Mammary epithelial cell (primary cell): ENCODE measurements at places on chromosomes 6 and 20. TPM values are rescaled to one million over a fixed set of nuclear protein-coding genes. Genes with fewer than 3 reads are reported as not detected.

- DNase-seq, result no peak
Measured at GRCh38 chr6:127869772-127870404, 31.0 kb downstream of the THEMIS start.

DNA sequence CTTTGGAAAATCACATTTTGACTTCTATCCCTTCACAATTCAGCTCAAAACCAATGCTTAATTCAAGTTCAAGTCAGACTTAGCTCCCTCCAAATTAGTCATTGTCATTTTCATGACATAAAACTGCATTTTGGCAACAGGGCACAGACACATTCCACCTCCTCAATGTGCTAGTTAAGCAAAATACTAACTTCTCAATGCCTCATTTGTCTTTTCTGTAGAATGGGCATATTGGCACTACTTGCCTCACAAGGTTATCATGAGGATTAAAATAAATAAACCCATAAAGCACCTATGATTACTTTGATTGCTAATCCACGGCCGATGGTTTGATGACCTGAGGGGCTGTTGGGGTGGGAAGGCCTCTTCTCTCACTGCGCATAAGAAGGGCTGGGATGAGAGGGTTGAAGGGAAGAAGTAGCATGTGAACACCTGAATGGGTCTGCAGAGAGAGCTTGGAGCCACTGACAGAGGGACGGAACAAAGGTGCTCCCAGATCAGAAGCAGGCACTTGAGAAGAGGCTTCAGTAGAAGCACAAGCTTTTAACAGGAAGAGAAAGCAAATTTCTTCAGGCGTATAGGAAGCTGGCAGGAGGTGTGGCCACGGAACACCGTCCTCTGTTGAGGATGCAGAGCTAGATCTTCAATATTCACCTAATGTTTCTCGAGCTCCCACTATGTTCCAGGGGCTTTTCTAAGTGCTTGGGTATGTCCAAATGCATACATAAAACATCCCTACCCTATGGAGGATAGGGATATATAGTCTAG lies 11.7 kb upstream of the TBC1D7 start:
- no peak for DNase-seq

DNA sequence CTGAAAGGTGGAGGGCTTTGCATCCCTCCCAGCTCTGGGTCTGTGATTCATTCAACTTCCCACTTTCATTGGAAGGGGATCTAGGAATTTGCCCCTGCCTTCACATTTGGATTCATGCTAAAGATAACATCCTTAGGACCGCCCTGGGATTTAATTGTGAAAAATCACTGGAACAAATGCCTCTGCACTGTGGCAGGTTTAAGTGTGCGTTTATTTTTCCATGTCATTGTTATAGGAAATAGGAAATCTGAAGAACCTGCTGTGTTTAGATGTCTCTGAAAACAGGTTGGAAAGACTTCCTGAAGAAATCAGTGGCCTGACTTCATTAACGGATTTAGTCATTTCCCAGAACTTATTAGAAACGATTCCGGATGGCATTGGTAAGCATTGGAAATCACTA lies 104.7 kb downstream of the LRRC1 start:
- DNase-seq, result no peak

- peak; percentile 58 for DNase-seq
Measured at GRCh38 chr6:8382434-8382833, 52.9 kb downstream of the SLC35B3 start.

- DNase-seq, result no peak
Measured at GRCh38 chr6:38213251-38213658, 393.7 kb downstream of the ZFAND3 start.

- no peak for DNase-seq
Measured at GRCh38 chr20:39745380-39745779, 783.2 kb downstream of the DHX35 start.

GRCh38 chr6:163964789-163965188 lies 550.3 kb downstream of the QKI start:
- DNase-seq, result no peak

GRCh38 chr6:132669690-132670291 lies 10.8 kb upstream of the TAAR1 start:
- DNase-seq, result peak; percentile 21

- DNase-seq, result no peak
Measured at GRCh38 chr6:6651335-6651734, 62.8 kb downstream of the LY86 start.

DNA sequence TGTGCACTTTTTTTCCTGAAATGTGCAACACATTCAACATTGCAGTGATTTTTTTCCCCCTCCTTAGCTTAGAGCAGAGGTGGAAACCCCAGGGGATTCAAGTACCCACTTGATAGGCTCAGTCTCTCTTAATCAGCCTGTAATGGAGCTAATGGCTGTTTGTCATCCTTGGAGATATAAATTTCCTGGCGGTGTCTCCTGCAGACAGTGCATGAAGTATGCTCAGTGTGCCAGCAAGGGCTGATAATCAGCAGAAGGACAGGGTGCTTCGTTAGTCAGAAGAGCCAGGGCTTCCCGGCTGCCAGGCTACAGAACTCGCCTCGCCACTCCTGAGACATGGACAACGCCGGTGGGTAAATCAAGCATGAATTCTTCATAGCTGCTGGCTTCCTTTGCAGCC lies 69.8 kb upstream of the PHACTR2 start:
- DNase-seq, result no peak

GRCh38 chr20:38084425-38084951 lies 50.9 kb downstream of the RPRD1B start:
- DNase-seq, result no peak

GRCh38 chr20:59788196-59788735 lies 145.2 kb downstream of the SYCP2 start:
- DNase-seq, result no peak

- no peak for DNase-seq
Measured at GRCh38 chr6:107079429-107079828, 35.9 kb downstream of the BEND3 start.

- DNase-seq, result peak; percentile 34
Measured at GRCh38 chr6:15511248-15512125, 151.3 kb downstream of the DTNBP1 start.

- no peak for DNase-seq
Measured at GRCh38 chr6:4280031-4280430, 144.7 kb upstream of the ECI2 start.

DNA sequence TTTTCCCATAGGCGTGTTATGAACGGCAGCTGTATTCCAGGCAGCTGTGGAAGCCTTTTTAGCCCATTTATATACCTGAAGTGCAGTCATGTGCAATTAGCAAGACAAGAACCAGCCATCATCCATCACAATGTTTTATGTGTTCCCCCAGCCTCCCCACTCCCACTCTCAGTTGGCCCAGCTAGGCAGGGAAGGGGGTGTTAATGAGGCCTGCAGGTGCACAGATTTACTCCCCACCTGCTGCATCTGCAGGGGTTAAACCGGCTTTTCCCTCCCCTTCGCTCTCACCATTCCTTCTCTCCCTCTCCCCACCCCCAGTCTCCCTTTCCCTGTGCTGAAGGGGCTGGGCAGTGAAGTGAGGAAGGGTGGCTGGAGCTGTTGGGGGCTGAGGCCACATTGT lies 149.8 kb upstream of the AKAP12 start:
- no peak for DNase-seq

DNA sequence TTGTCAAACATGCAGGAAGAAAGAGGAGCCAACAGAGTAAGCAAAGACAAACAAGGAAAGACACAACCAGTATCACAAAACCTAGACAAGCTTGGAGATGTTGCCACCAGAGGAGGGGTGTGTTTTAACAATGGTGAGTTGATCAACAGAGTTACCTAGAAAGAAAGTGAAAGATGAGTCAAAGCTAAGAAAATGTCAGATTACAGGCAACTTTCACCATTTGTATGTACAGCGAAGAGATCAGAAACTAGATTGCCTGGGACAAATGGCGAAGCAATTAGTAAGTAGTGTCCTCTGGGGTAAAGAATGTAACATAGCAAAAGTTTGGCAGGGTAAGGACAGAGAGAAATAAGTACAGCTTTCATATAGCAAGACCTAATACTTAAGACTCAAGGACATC lies 51.6 kb upstream of the POU3F2 start:
- DNase-seq, result no peak

GRCh38 chr6:140355476-140355875 lies 981.0 kb upstream of the CITED2 start:
- DNase-seq, result no peak

DNA sequence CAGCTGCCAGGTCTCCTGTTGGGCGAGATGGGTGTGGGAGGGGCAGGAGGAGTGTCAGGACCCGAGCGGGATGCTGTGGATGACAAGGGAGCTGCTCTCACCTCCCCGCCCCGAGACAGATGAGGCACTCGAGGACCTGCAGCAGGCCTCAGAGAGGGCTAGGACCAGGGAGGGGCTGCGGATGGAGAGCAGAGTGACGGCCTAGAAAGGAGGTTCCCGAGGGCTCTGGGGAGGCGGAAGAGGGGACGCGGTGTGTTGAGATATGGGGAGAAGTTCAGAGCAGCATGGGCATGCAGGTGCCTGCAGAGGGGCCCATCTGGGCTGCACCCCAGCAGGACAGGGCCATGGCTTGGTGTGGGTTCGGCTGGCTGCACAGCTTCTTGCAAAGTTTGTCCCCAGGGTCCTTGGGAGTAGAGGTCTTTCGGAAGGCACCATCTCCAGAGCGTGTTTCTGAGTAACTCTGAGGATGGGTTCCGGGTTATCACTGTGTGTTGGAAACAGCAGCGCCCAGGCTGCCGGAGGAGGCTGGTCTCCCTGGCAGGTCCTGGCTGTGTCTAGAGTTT lies 104.6 kb downstream of the PAX1 start:
- no peak for DNase-seq

- no peak for DNase-seq
Measured at GRCh38 chr6:37877373-37878149, 58.0 kb downstream of the ZFAND3 start.

- DNase-seq, result no peak
Measured at GRCh38 chr6:125945378-125946141, 11.0 kb upstream of the HINT3 start.

DNA sequence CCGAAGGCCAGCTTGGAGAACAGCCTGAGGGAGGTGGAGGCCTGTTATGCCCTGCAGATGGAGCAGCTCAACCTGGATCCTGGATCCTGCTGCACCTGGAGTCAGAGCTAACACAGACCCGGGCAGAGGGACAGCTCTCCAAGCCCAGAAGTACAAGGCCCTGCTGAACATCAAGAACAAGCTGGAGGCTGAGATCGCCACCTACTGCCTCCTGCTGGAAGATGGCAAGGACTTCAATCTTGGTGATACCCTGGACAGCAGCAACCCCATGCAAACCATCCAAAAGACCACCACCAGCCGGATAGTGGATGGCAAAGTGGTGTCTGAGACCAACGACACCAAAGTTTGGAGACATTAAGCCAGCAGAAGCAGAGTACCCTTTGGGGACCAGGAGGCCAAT lies 223.5 kb upstream of the ID4 start:
- DNase-seq, result peak; percentile 17

DNA sequence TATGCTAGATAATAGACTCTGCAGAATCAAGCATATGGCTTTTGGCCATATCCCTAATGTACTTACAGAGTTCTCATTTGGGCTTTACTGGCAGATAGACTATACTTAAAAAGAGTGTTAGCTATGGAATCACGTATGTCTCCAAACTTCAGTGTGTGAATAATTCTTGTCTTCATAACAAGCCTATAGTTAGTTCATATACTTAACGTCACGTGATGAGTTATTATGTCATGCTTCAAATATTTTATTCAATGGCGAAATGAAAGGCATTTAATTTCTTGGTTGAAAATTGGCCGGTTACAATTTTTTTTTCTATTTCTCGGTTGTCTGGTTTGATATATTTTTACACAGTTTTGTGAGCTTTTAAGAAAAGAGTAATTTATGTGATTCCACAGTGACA lies 62.7 kb downstream of the MEI4 start:
- no peak for DNase-seq

DNA sequence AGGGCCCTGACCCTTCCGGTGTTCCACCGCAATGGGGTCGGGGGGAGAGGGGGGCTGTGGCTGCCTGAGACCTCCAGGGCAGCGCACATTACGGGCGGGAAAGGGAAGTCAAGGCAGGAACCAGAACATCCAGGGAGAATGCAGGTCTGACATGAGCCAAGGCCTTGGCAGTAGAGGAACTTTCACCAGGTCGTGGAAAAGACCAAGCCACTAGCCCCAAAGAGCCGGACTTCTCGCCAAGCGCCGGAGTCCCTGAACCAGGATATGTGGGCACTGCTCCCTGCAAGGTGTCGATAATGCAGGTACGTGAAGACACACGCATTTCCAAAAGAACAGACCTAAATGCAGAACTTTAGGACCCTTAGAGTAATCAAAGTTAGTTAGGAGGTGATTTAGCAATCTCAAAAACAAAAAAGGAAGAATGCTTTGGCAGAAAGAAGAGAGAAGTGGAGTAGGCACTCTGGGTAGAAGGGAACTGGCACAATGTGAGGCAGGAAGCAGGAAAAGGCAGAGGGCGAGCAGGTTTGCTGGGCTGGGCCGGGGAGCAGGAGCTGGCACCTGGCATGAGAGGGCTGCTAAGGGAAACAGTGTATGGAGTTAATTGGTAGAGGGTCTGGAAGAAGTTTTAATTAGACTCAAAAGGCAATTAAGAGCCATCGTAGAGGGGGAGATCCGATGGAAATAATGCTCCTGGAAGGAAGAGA lies 14.3 kb downstream of the POU3F2 start:
- no peak for DNase-seq

DNA sequence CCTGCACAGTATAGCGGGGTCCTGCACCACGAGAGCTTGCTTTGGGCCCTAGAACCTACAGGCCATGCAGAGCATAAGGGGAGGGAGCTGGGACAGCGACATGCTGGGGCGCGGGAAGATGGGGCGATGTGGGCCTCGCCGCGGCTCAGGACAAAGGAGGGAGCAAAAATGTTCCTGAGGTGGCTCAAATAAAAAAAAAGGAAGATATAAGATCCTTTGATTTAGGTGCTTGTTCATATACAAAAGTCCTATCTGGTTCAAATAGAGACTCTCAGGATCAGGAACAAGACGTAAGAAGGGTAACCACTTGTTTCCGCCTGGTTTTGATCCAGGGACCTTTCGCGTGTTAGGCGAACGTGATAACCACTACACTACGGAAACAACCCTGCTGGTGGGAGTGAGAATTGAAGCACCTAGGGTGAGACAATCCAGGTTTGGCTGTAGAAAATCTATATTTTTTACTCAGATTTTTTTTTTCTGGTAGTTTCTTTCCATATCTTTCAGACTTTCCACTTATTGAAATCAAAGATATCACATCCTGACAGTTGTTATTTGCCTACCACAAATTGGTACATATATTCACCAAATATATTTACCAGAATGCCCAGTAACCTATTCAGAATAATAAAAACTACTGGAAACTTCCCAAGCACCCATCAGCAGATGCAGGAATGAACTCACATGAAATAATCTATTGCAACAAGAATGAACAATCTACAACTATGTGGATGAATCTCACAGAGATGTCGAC lies 177.9 kb upstream of the ZNF184 start:
- peak; percentile 74 for DNase-seq

The PSORS1C2 gene
- total RNA-seq, result not detected in 2 replicates

The KIF3B gene
- total RNA-seq, result 25.5 TPM

The ZBP1 gene
- total RNA-seq, result not detected in 2 replicates

The PET117 gene
- total RNA-seq, result 13.2 TPM

The TRIM15 gene
- not detected in 2 replicates for total RNA-seq

The KIAA0408 gene
- total RNA-seq, result not detected in 2 replicates

The ITPR3 gene
- 125 TPM for total RNA-seq

The FAXC gene
- 3.3 and 7.6 TPM in 2 replicates for total RNA-seq

The CD109 gene
- total RNA-seq, result 273 TPM

The ACTL10 gene
- total RNA-seq, result 2.7 TPM

The ZC2HC1B gene
- total RNA-seq, result not detected in 2 replicates

The AVP gene
- not detected in 2 replicates for total RNA-seq
